ENCODE measurements at places on chromosomes 7 and 10.

- no peak for DNase-seq
Measured at GRCh38 chr10:35004651-35005050, 85.5 kb downstream of the CUL2 start.

DNA sequence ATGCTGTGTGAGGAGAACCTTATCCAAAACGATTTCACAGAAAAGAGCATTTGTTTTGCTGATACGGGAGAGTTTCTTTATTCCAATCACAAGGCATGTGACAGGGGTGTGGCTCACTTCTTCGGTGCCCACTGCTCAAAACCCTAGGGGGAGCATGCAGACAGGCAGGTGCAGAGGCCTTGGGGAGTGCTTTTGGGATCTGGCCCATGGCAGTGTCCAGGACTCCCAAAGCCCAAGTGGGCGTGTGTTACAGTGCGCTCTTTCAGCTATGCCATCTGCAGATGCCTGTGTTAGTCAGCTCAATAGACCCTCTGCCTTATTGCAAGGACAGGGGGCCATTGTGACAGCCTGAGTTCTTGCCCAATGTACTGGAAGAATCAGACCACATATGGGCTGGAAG, 94.8 kb downstream of the CSTF2T start:
- no peak for DNase-seq

- peak; percentile 99 for DNase-seq
Measured at GRCh38 chr10:3095373-3096139, 28.2 kb downstream of the PFKP start.

- DNase-seq = no peak
Measured at GRCh38 chr10:68727146-68727545, 6.1 kb downstream of the CCAR1 start.

DNA sequence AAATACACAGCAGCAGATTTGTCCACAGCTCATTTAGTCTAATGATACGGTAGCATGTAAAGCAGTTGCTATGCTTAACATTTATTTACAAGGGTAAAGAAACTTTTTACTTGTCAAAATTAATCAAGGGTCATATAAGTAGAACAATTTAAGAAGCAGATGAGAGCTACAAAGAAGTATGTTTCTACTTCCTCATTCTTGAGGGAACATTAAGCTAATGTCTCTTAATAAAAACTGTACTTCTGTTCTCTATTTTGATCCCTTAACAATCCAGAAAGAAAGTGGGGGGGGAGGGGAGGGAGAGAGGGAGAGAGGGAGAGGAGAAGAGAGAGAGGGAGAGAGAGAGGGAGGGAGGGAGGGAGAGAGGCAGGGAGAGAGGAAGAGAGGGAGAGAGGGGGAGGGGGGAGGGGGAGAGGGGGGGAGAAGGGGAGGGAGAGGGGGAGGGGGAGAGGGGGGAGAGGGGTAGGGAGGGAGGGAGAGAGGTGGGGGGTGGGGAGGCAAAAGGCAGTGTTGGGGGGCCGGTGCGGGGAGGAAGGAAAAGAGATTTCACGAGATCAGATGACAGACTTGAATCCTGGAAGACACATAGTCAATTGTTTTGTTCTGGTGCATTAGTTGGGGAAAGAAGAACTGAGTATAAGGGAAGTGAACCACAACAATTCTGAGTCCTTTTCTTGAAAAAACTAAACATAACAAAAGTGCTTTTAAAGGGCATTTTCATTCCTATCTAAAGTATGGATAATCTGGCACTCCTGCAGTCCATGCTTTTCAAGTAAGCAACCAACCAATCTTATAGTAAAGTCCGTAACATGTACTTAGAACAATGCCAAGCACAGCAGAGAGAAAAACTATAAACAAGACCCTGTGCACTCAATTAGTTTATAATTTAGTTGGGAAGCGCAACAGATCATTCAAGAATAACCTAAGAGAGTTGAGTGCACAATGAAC, 128.0 kb downstream of the USP6NL start:
- DNase-seq = no peak

GRCh38 chr10:101572126-101572525, 15.9 kb downstream of the POLL start:
- DNase-seq = no peak

DNA sequence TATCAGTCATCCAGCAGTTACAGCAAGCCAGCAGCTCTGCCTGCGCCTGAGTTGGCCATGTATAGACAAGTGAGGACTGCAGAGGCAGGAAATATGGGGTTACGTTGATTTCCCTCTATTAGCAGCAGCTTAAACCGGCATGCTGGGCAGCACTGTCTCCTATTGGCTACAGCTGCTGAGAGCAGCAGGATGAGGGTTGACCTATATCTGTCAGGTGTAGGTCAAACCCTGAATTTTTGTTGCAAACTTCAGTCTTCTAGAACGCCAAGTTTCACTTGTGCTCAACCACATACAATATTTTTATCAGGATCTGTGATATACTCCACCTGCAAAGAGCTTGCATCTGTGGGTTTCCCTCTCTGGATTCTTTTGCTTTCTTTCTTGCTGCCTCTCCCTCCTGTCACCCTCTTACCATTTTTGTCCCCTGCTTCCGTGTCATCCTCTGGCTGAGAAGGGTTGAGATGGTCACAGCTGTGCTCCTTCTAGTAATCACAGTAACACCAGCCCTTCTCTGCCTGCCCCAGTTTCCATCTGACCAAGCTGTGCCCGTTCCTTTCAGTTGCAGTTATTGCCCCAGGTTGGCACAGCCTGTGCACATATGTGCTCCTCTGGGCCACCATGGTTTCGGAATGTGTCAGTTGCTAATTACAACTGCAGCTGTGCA, 23.8 kb upstream of the GLCCI1 start:
- no peak for DNase-seq

DNA sequence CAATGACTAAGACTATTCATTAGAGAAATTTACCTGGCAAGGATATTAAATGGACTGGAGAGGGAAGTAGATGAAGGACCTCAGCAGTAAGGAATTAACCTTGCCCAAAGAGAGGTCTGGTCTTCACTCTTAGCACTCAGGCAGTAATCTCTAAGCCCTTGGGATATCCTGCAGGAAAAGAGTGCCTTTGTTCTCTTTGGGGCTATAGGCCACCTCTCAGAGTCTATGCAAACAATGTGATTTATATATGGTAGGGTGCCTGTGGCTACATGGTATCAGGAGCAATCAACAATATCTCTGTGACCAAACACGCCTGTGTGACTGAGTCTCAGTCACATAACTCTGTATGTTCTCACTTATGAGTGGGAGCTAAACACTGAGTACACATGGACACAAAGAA, 154.7 kb upstream of the CDK1 start:
- DNase-seq = no peak

DNA sequence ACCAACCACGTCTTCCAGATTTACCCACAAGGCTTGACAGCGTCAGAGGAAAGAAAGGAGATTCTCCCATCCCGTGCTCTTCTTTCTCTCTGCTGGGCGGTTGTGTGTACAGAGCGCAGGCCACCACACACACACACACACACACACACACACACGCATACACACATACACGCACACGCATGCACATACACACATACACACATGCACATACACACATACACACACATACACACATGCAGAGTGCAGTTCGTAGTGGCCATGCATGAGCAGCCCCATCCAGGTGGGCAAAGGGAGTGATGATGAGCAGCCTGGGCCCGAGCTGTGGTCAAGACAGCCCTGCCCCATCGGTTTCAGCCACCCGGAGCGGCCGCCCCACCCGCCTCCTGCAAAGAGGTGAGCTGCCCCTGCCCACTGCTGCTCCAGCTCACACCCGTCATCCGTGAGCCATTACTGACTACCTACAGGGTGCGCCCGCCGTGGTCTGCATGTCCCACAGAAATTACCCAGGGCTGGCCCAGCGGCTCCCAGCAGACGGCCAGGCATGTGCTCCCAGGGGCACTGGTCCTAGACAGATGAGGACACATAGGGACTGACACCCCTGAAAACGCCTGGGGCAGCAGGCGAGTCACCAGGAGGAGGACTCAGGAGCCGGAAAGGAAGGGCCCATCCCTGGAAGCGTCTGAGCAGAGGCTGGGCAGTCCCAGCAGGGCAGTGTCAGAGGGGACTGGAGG, 69.6 kb downstream of the ASB13 start:
- no peak for DNase-seq

DNA sequence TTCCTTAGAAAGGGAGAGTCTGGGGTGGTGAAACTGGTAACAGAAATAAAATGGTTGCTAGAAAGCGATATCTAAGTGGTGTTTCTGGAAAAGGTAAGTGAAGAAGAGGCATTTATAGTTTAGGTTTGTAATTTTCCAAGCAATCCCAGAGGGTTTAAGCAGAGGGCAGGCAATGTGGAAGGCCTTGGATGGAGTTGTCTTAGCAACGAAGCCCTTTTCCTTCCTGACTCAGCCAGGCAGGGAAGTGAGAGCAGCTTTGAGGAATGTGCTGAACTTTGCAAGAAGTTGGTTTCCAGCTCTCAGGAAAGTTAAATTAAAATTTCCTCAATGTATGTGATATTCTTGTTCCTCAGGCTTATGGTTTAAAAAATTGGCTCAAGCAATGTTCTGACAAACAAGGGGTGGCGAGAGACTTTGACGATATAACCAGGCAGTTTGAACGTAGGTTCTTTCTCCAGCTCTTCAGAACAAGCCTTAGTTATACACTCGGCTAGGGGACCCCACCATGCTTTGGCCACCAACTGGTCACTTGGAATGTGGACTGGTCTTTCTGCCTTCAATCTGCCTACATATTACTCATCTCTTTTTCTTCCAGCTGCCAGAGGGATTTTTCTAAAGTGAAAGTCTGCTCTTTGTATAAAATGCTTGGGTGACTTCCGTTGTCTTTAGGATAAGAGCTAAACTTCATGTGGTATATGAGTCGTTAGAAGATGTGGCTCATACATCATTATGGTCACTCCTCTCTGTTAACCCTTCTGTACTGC, 66.9 kb upstream of the SLC25A13 start:
- DNase-seq = peak; percentile 87

DNA sequence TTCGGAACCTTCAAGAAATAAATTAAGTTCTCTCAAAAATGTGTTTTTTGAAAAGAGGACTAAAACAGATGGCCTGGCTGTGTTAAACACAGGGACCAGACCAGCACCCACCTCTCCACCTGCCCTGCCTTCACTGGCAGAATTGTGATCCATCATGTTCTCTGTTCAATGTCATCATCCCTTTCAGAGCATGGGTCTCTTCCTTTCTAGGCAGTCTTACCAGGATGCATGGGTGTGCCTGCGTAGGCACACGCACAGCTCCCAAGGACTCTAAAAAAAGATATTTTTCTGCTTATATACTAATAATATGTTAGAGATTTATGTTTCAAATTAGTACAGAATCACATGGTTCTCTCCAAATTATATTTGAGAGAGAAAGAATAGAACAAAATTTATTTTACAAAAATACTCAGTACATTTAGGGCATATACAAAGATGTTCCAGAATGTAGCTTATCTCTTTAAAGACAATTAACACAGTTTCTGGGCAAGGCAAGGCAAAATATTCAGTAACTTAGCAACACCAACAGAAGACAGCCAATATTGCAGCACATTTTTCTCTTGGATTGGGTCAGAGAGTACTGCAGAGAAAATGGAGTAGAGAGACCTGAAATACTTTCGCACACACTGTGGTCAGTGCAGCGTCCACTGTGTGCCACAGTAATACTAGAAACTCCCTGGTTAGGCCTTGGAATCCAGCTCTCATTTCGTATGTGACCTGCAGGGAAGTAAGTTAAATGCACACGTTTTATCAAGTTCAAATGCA, 52.8 kb downstream of the EGFR start:
- DNase-seq = no peak

- peak; percentile 52 for DNase-seq
Measured at GRCh38 chr10:75294518-75294865, 58.7 kb upstream of the COMTD1 start.

DNA sequence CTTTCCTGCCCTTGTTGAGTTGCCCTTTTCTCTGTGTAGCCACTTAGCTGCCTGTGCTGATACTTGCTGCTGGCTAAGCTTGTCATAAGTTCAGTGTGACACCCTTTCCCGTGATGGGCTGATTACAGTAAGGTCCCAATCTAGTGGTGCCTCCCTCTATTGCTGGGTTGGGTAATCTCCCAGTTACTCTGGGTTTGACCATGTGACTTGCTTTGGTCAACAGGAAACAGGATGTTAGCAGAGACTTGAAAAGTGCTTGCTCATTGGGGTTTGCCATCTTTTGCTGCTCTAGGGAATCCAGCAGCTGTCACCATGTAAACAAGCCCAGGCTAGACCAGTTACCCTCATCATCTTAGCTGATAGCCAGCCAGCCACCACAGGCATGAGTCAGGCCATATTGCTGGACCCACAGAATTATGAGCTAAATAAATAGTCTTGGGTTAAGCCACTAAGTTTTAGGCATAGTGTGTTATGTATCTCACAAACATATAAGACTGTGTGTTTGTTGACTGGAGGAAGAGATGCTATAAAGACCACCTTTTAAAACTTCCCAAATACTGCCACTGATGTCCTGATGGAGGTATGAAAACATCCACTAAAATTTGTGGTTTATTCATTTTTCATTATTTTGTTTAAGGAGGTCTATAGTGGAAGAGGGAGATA, 4.0 kb upstream of the LEP start:
- DNase-seq = peak; percentile 19

DNA sequence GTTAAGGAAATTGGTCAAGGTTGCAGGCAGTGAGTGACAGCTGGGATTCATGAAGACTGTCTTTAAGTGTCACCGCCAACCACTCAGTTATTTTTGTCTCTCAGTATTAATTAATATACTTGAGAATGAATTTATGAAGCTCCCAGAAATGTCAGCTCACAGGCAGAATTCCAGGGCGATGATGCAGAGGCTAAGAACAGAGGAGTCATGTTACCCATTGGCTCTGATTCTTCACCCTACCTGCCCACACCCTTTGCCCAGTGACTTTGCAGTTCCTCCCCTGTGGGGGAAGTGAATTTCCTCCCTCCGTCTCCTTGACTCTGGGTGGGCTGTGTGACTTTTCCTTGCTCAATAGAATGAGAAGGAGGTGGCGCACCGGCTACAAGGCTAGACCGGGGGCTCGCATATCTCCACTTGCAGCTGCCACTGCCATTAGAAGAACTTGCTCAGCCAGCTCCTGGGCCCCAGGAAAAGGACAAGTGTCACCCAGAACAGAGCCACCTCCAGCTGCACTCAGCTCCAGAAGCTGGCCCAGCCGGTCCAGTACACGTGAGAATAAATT, 157.1 kb upstream of the PRKCQ start:
- DNase-seq = peak; percentile 84

DNA sequence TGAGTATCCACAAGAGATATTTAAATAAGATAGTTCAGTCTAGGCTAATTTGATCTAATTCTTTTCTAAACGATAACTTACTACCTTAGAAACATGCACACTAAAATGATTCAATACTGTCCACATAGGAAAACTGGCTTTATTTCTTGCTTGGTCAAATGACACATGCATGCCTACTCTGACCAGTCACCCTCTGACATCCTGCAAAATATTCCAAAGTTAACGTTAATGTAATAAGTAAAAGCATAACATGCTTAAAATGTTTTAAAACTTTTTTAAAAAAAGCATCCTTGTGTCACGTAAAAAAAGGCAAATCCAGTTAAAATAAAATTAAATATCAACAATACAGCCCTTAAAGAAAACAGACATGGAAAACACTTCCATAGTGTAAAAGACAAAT, 70.2 kb downstream of the UBE2H start:
- DNase-seq = no peak

GRCh38 chr10:18196806-18197550, 56.8 kb downstream of the CACNB2 start:
- no peak for DNase-seq

- DNase-seq = no peak
Measured at GRCh38 chr10:10552948-10553347, 464.7 kb upstream of the CELF2 start.

- no peak for DNase-seq
Measured at GRCh38 chr7:17031906-17032551, 150.2 kb upstream of the AGR3 start.

- DNase-seq = no peak
Measured at GRCh38 chr7:22657479-22657878, 69.5 kb upstream of the IL6 start.

Measured in kidney glomerular epithelial cell (primary cell).